ENCODE measurements at places on chromosomes 5 and 9.

DNA sequence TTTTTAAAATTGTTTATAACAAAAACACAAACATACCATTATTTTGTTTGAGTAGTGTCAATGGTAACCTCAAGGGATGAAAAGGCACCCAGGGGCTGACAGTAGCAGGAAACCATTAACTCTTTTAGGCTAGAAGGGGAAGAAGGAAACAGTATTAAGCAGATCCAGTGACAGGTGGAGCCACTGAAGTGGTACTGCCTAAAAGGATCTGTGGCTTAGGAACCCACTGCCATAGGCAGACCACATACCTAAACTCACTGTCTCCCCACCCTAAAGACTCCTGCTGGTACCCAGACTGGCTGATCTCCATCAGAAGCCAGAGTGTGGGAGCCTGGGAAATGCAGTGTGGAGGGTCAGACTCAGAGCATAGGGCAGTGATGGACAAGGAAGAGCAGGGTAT lies 13.5 kb downstream of the RLN1 start:
- DNase-seq: no peak

DNA sequence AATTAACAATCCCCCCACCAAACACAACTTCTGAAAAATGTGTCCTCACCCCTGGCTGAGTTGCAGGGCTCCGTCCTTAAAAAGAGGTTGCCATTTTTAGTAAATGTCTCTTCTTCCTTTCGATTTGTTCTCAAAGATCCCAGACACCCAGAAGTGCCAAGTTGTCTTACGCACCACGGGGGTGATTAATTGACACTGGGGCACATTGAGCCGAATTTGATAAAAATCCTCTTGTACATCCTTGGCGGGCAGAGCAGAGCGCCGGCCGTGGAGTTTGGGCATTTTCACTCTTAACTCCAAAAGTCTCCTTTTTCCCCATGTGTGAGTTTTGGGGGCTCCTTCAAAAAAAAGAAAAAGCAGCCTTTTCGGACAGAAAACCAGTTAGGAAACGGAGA lies 4.5 kb downstream of the LMX1B start:
- DNase-seq: no peak

DNA sequence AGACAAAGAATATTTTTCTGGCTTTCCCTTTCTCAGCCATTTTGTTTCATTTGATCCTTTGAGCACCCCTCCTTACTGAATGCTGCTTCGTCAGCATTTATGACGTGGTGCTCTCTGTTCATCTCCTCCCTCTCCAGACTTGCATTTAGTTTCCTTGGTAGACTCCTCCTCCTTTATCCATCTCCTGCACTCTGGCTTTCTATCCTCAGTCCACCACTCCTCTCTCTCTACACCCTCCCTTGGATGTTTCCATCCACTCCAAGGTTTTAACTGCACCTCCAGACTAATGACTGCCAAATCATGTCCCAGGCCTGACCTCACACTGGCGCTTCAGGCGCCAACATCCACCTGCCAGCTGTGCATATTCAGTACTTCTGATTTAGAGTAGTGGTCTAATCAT lies 245.4 kb downstream of the RAB3C start:
- DNase-seq: no peak

GRCh38 chr5:95272316-95272929 lies 12.5 kb downstream of the MCTP1 start:
- no peak for DNase-seq

DNA sequence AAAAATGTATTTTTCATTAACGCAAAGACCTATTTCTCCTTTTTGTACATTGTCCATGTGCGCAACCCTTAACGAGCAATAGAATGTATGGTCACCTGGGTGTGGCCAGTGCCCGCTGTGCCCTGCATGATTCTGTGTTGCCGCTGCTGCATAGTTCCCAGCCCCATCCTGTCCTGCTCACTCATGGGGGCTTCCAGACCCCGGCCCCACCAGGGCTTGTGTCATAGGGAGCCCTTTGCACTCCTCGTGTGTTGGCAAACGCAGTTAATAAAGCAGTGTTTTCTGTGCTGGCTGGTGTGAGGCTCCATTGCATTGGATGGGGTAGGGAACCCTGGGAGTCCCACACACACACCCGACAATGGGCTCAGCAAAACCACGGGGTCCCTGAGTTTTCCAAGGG lies 49.7 kb downstream of the SAR1B start:
- DNase-seq: no peak

- DNase-seq: no peak
These were observed 42.6 kb upstream of the SLC6A19 start for GRCh38 chr5:1158647-1159340.

DNA sequence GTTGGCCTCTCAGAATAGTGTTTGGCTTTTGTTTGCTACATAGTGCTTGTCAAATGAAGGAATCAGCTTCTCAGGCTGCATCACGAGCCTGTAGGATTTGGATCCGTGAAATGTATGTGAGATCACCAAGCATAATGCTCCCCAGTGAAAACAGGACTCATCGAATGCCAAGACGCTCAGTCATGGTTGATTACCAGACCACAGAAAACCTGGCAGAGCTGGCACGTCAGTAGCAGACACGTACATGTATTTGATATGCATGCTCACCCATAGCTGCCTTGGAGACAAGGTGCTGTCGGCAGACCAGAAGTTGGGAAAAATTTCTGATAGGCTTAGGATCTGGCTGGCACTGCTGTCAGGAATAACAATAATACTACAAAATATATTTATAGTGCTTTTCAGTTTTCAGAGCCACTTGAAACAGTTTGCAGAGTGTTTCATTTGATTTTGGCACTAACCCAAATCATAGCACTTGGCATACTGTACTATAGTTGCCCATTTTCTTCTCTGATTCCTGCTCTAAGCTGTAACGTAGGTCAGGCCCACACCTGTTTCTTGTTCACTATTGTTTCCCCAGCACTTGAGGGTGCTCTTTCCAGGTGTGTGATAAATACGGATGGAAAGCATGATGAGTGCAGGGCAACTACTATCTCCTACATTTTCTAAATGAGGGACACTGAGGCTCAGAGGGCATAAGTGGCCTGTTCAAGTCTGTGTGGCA lies 226.1 kb downstream of the NR3C1 start:
- peak; percentile 85 for DNase-seq

DNA sequence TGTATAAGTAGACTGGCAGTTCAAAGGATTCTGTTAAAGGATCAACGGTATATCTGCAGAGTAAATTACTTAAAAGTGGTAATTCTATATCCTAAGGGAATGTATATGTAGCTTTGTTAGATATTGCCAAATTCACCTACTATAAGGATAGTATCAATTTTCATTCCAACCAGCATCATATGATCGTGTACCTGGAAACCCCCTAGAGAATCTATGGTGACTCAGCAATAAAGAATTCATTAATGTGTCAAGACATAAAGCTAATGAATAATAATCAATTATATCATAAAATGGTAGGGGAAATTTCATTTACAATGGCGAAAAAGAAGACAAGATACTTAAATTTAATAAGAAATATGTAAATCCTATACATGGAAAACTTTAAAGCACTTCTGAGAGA lies 234.1 kb upstream of the ACTBL2 start:
- DNase-seq: no peak

GRCh38 chr5:34563931-34564709 lies 92.0 kb upstream of the RAI14 start:
- no peak for DNase-seq

Data from DMS79 (cell line).